ENCODE measurements at places on chromosomes 16 and 17. TPM values are rescaled to one million over a fixed set of nuclear protein-coding genes. Genes with fewer than 3 reads are reported as not detected.

ABCC11 gene
- not detected for total RNA-seq

FGF11 gene
- total RNA-seq: 0.15 TPM

SEPTIN12 gene
- not detected for total RNA-seq

MT1G gene
- total RNA-seq: not detected

EVPL gene
- total RNA-seq: under 0.01 TPM
